DMS79 (cell line): ENCODE measurements at places on chromosomes 5 and 9.

GRCh38 chr5:95730730-95731570 is at the start of gene RHOBTB3:
Gene RHOBTB3 (plus strand): TSS chr5:95731336. CDS start chr5:95731683, 347 bp downstream.
- DNase-seq = peak; percentile 85

DNA sequence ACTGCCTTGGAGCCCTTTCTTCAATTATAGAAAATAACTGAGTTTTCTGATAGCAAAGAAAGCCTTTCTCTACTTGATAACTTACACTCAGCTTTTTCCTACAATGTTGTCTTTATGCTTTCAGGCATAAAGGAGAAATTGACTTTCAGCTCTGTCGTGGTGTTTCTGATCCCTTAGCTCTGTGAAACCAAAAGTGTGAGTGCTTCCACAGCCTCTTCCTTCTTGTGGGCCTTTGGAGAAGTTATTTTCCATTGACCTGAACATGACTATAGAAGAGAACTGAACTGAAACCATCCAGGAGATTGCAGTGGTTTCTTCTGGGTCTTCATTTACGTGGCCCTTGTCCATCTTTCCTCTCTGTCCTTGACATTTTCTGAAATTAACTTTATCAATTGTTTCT is 59.5 kb upstream of the EQTN start:
- DNase-seq = no peak

DNA sequence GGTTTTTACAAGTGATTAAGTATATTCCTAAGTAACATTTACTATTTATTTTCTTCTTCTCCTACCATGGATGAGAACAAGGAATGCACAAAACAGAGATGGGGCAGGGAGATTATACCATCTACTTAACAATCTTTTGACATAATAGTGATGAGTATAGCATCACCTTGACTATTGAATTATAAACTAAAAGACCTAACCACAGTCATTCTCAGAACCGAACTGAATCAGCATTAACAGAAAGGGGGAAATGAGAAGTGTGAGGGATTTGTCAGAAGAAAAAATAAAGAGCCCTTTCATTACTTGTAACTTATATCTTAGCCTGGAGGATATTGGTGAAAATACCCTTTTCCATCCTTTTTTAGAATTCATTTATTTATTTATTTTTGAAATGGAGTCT is 21.9 kb downstream of the OR2Y1 start:
- no peak for DNase-seq

DNA sequence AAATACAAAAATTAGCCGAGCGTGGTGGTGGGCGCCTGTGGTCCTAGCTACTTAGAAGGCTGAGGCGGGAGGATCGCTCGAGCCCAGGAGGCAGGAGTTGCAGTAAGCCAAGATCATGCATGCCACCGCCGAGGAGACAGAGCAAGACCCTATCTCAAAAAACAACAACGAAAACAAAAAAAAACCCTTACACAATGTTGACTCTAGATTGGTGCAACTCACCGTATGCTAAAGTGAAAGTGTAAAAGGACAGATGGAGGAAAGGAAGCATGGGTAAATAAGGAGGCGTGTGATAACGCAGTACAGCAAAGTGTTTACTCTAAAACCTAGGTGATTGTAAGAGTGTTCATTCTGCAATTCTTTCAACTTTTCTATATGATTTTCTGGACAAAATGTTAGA is 15.9 kb upstream of the RUFY1 start:
- no peak for DNase-seq

GRCh38 chr5:170486371-170486770 is 17.4 kb upstream of the KCNIP1 start:
- DNase-seq = no peak

GRCh38 chr5:124697501-124697900 is 48.9 kb downstream of the ZNF608 start:
- no peak for DNase-seq

DNA sequence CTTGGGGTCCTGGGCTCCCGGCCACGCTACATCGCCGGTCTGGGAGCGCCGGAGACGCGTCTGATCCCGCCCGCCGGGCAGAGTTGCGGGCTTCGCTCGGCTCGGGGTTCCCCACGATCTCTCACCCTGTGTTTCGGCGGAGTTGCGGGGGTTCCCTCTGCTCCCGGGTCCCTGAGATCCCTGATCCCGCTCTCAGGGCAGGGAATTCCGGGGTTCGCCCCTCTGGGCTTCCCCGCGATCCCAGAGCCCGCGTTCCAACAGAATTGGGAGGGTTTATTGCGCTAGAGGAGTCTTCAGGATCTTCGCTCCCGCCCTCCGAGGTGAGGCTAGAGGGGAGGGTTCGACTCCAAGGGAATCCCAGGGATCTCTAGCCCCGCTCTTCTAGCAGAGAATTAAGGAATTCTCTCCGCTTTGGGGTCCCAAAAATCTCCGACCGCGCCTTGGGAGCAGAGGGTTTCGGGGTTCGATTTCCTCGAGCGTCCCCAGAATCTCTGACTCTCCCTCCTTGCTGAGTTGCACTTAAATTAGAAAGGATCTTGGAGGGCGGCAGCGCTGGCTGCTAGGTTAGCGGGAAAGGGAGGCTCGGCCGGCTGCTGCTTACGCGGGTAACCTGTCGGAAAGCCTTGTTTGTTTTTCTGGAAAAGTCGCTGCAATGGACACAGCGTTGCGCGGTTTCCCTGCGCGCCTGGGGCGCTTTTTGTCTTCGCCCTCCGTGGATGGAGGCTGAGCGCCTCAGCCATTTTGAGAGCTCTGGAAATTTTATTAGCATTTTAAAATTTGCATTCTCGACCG is 1.3 kb downstream of the DMRT1 start:
- no peak for DNase-seq

DNA sequence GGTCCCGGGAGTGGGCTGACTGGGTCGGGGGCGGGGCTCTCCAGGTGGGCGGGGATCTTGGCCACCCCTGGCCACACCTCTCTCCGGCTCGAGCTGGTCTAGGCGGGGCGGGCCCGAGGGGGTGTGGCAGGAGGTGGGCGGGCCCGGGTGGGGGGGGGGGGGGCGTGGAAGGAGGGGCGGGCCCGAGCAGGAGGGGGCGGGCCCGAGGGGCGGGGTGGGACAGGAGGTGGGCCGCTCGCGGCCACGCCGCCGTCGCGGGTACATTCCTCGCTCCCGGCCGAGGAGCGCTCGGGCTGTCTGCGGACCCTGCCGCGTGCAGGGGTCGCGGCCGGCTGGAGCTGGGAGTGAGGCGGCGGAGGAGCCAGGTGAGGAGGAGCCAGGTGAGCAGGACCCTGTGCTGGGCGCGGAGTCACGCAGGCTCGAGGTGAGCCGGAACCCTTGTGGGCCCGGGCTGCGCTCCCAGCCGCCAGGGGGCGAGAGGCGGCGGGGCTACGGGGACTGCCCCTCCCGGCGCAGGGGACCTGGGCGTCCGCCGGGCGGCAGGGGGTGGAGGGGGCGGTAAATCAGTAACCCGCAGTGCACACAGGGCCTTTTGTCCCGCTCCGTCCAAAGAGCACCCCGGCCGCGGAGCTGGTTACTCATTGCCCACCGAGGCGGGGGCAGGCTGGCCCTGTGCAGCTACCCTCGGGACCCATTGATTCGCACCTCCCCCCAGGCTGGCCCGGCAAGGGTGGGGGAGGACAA is at the start of gene FGFR4:
TSS of gene FGFR4 (plus strand) at position 262 of the 744 bp plus-strand sequence. CDS start 2,688 bp downstream, outside the sequence.
- no peak for DNase-seq

- no peak for DNase-seq
Observed at GRCh38 chr5:36667824-36668223, 61.4 kb downstream of the SLC1A3 start.

DNA sequence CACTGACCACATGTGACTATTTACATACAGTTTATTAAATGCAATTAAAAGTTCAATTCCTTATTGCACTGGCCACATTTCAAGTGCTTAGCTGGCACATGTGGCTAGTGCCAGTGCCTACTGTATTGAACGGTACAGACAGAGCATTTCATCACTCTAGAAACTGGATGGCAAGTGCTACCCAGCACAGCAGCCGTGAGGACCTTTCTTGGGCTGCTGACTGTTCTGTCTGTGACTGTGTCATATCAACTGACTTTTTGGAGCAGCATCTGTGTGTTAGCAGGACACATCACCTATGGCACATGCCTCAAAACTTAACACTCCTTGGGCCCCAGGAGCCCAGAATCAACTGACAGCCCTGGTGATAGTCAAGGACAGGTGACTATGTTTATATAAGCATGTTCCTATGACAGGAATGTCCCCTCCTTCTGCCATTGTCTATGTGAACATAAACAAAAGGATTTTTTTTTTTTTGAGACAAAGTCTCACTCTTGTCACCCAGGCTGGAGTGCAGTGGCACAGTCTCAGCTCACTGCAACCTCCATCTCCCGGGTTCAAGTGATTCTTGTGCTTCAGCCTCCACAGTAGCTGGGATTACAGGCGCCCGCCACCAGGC is 8.9 kb downstream of the IRF1 start:
- no peak for DNase-seq

DNA sequence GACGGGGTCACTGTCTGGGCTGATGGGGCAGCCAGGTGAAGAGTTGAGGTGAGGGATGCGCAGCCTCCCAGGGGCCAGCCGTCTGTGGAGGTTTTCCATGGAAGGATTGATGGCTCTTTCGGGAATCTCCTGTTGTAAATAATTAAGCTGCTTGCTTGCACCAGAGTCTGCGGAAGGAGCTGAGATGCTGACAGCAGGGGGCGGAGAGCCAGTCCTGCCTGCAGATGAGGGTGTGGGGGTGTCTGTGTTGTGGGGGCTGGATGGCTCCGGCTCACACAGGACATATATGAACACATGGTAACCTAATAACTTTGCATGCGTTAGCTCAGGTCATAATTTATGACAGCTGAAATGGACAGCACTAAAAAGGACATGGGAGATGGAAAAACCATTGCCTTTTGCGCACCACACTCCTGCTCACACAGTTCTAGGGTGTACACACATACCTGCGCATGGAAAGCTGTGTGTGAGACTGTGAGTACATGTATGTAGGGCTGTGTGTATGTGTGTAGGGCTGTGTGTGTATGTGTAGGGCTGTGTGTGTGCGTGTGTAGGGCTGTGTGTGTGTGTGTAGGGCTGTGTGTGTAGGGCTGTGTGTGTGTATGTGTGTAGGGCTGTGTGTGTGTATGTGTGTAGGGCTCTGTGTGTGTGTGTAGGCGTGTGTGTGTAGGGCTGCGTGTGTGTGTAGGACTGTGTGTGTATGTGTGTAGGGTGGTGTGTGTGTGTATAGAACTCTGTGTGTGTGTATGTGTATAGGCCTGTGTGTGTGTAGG is 36.8 kb upstream of the SEMA4D start:
- DNase-seq = no peak

DNA sequence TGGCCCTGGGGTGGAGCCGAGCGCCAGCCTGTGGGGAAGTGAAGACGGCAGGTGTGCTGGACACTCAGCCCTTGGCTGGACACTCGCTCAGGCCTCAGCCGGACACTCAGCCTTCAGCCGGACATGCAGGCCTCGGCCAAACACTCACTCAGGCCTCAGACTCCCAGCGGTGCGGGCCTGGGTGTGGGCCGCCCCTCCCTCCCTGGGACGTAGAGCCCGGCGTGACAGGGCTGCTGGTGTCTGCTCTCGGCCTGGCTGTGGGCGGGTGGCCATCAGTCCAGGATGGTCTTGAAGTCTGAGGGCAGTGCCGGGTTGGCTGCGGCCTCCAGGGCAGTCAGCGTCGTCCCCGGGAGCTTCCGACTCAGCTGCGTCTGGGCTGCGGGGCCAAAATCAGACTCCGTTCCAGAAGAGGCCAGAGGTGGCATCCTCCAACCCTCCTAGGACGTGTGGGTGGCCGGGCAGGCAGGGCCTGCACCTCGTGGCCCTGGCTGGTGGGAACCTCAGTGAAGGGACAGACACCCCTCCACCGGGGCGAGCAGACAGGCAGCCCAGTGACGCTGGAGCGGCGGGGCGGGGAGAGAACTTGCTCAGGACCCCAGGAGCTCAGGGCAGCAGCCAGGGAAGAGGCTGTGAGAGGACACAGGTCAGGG is 28.4 kb downstream of the SLC6A18 start:
- DNase-seq = no peak

GRCh38 chr5:83313436-83313835 is 158.1 kb upstream of the VCAN start:
- no peak for DNase-seq

DNA sequence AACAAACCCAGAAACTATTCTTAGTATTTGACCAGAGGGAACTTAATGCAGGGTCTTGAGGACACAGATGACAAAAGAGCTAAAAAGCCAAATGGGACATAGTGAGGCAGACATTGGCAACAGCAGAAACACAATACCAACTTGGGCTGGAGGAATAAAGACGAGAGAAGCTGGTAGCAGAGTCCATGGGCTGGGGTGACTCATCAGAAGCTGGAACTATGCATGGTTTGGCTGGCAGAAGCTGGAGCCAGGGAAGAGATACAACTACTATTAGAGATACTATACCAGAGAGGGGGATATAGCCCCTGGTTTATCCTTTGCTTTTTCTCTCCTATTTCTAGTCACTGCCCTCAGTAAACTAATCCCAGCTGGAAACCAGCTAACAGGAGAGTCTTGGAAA is 29.2 kb upstream of the DPYSL3 start:
- no peak for DNase-seq

DNA sequence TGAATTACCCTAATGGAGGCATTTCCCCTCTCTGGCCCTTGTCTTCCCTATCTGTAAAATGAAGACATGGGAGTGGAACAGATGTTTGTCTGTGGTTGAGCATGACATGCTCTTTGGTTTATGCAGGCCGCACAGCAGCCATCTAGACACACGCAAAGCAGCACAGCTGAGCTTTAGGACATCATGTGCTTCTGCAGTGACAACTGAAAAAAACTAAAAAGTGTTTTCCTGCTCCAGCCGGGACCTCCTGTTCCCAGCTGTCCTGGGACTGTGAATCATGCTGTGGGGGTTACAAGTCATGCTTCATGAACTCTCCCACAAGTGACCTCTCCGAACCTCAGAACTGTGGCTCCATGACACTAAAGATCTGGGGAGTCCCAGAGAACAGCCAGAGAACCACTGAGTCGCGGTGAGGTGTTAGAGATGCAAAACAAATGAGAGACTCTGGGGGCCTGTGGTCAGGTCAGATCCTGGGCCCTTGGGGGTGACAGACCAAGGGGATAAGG is 1.7 kb downstream of the SMIM3 start:
- DNase-seq = no peak

DNA sequence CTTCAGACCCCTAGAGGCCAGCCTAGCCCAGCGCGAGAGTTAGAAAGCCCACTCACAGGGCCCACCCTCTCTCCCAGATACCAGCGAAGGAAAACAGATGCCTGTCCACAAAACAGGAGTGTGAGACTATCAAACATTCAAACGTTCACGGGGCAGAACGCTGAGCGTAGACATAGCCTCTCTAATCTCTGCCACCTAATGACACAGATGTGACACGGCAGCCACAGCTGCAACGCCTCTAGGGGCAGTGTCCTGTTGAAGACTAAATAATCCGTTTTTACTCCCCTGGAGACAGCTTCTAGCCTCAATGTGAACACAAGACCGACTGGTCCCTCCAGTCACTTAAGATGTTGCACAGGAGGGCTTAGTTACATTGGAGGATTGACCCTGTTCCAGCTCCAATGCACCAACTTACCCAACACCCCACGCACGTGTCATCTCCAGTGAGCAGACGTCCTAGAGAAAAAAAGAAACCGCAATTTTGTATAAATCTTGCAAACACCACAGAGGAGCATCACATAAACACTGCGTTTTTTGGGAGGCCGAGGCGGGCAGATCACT is 14.3 kb downstream of the DIPK1B start:
- no peak for DNase-seq

DNA sequence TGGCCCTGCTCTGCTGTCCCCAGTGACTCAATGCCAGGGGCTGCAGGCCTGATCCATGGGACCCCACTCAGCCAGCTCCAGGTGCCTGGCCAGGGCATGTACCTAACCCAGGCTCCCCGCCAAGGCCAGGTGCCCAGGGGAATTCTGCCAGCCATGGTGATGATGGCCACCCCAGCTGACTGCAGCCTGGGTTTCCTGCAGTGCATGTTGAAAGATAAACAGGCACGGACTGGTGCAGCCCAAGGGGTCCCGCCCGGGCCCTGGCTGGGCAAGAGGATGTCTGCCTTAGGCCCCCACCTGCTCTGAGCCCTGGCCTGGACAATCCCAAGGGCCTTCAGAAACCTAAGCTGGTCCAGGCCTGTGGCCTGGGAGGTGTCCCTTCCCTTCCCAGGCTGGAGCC is 1.2 kb downstream of the ABCA2 start:
- no peak for DNase-seq
